ENCODE measurements at places on chromosomes 12 and 14.

DNA sequence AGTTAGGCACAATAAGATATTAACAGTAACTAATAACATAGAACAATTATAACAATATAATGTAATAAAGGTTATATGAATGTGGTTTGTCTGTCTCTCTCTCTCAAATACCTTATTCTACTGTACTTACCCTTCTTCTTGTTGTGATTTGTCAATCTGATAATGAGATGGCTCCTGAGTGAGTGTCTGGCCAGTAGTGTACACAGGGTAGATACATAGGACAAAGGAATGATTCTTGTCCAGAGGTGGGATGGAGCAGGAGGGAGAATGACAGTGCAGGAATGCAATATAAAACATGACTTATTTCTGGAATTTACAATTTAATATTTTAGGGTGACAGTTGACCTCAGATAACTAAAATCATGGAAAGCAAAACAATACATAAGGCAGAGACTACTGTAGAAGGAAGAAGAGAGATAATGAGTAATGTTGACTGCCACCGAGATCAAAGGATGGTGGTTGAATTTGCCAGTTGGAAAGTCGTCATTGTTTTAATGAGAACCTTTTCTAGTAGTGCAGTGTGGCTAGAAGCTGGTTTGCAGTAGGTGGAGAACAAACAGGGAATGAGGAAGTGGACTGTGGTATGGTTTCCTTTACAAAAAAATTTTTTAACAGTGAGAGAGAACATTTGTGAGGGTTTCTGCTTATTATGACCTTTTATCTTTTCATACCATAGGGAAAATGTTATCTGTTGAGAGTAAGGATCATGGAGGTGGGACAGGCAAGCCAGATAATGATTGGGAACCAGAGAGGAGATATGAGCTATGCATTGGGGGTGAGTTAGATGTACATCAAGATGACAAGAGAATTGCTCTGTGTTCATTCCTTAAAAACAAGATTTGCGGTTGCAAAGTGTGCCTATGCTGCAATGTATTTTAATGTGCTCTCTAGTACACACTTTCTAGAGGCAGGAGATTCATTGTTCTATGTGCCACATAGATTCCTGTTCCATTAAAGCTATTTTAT, 458.3 kb downstream of the BTG1 start:
- no peak for DNase-seq

GRCh38 chr14:53265025-53265424, 111.9 kb upstream of the DDHD1 start:
- DNase-seq = no peak

GRCh38 chr12:75599061-75599460, 87.7 kb upstream of the KRR1 start:
- DNase-seq = no peak

- no peak for DNase-seq
Observed at GRCh38 chr12:106211973-106212372, 35.8 kb downstream of the CKAP4 start.

GRCh38 chr14:64478634-64479250, 13.4 kb downstream of the AKAP5 start:
- DNase-seq = no peak

GRCh38 chr14:104977681-104978653, at the start of gene AHNAK2:
AHNAK2 (minus strand) TSS chr14:104978374; CDS start chr14:104978237, 137 bp downstream.
- no peak for DNase-seq

DNA sequence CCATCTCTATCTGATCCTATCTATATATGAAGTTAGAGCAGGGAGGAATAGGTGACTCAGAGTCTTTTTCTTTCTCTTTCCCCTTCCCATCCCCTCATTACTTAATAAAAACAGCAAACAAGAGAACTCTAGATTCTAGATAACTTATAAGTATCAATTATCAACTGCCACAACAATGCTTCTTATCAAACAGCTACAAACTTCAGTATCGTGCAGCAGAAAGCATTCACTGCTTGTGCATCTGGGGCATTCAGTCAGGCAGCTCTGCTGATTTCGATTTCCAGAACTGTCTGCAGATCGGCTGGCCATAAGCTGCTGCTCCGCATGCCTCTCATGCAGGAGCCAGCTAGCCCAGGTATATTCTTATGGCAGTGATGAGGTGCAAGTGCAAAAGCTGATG, 19.4 kb downstream of the A2ML1 start:
- DNase-seq = no peak

- no peak for DNase-seq
Observed at GRCh38 chr12:90823859-90824258, 131.1 kb downstream of the CCER1 start.

DNA sequence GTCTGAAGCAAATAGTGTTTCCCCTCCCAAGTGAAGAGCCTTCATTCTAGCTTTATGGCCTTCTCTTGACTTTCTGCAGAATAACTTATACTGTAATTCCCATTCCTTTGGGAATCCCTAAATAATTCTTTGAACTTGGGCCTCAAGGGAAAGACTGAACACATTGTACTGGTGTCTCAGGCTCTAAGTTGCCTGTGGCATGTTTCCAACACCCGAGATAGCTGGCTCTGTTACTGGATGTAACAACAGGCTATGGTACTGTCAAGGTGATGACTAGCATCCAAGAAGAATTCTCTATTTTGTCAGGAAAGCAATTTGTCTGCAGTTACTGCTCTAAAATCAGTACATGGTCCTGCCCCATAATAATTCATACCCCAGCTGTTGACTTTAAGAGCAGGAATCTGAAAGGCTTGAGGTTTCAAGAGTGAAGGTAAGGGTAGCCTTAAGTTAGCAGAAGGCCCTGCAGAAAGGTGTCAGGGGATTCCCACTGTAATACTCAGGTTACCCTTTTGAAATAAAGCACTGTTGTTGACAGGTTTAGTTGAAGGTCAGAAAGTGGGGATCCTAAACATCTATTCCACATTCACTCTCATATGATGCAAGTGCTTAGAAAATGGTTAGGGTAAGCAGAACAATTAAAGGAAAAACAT, 5.2 kb downstream of the GPX2 start:
- no peak for DNase-seq

DNA sequence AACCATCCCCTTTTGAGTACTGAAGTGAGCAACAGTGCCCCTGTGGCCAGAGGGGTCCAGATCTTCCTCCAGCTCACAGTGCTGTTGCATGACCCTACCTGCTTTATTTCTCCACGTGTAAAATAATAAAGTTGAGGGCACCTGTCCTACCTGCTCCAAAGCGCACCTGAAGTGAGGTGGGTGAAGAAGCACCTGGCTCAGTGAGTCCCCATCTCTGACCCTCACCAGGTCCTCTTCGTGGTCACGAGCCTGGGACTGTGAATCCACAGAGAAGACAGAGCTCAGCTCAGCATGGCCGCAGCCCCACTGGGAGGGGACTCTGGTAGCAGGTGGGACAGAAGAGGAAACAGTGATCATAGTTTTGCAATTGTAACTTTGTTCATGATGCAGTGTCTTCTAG, 976.7 kb upstream of the TMEM132C start:
- DNase-seq = no peak

DNA sequence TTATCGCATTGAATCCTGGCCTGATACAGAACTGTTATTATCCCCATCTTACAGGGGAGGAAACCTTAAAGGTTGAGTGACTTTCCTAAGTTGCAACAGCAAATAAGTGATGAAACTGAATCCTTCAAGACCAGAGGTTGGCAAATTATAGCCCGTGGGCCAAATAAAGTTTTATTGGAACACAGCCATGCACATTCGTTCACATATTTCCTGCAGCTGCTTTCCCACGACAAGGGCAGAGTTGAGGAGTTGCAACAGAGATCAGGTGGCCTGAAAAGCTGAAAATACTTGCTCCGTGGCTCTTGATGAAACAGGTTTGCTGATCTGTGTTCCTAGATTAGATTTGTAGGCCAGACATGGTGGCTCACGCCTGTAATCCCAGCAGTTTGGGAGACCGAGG, 126.7 kb downstream of the PHETA1 start:
- no peak for DNase-seq

GRCh38 chr14:67630186-67630585, 10.5 kb downstream of the ARG2 start:
- no peak for DNase-seq

DNA sequence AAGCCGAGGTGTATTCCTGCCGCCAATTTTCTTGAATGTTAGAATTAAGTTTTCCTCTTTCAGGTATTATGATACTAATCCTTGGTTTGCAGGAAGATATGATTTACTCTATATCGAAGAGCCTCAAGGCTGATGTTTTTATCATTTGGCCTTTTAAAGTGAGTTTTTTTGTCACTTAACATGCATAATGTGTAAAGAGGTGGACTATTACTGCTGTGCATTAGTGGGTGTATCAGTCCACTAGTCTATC, 11.1 kb upstream of the TMPO start:
- no peak for DNase-seq

DNA sequence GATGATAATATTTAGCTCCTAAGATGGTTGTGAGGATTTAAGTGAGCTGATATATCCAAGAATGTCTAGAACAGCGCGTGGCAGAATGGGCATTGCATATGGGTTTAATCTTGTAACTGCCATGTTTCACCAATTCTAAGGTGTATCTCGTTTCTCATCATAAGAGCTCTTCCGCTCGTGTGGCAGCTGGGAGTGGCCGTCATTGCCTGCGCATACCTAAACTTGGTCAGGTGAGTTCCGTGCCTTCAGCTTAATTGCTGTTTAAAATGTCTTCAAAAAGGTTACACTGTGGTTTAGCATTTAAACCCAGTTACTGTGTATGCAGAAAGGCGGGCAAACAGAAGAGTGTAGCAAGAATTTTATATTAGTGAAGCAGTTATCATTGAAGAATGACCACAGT, 4.5 kb upstream of the AQP2 start:
- DNase-seq = no peak

- no peak for DNase-seq
Observed at GRCh38 chr12:46786774-46787173, 39.0 kb downstream of the SLC38A4 start.
